ENCODE measurements at places on chromosomes 3 and 15. TPM values are rescaled to one million over a fixed set of nuclear protein-coding genes. Genes with fewer than 3 reads are reported as not detected.

DNA sequence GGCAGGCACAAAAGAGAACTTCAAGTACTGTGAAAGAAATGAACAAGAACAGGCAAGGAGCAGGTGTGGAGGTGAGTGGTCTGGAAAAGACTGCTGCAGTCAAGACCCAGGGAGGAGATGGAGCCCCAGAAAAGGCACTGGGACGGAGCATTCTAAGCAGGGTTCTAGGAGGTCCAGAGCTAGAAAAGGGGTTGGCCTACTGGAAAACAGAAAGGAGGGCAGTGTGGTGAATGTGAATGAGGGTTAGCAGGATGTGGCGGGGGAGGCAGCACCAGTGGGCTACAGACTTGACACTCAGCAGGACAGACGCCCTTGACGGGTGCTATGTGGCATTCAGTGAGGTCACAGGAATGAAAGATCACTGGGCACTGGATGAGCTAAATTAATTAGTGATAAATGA is 75.7 kb downstream of the SENP2 start:
- no peak for DNase-seq

DNA sequence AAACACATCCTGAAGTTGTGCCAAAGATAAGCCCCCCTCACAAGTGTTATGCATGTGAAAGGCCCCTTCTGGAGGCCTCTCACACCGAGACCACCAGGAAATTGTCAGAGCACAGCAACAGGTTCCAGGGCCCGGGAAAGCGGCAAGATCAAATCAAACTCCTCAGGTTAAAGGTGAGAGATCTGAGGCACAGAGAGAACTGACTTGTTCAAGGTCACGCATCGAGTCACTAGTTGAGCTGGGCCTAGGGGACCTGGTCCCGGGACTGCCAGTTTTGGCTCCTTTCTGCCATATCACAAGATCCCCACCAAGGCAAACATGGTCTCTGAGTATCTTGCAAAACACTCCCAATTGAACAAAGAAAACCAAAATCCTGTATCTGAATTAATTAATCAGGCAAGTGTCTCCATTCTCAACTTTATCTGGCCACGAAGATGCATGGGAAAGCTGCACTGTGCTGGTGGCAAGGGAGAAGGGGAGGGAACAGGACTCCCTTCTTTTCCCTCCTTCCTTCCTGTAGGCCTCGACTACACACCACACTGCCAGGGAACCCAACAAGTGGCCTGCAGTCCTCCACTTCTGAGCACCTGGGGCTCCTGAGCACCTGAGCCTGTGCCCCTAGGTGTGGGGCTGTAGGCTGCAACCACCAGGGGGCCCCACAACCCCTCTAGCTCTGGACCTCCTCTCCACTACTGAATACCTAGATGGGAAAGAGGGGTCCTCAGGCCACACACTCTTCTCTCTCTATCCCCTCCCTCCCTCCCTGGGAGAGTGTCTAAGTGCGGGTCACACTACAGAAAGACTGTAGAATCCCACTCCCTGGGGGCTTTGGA is 37.3 kb downstream of the ANP32A start:
- DNase-seq, result peak; percentile 58

The ZNF445 gene
- 16.2 TPM for total RNA-seq

DNA sequence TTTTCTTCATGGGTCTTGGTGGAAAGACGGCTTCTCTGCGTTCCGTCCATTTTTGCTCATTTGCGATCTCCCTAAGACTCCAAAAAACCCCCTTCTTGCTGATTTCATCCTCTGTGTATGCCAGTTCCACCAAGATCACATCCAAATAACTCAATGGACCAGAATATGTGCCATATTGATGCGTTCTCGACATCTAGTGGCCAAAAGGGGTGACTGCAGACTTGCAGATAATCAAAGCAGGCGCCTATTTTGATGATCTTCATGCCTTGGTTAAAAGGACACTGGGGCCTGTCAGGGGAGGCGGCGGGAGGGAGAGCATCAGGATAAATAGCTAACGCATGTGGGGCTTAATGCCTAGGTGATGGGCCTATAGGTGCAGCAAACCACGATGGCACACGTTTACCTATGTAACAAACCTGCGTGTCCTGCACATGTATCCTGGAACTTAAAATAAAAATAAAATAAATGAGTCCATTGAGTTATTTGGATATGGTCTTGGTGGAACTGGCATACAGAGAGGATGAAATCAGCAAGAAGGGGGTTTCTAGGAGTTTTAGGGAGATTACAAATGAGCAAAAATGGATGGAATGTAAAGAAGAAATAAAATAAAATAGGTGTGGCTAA is 104.2 kb upstream of the RAD18 start:
- no peak for DNase-seq

- peak; percentile 77 for DNase-seq
These were observed 868 bp upstream of the TMEM87A start for GRCh38 chr15:42273900-42274701.

The SEMA6D gene
- not detected for total RNA-seq

The CACNA2D2 gene
- 0.73 TPM for total RNA-seq

DNA sequence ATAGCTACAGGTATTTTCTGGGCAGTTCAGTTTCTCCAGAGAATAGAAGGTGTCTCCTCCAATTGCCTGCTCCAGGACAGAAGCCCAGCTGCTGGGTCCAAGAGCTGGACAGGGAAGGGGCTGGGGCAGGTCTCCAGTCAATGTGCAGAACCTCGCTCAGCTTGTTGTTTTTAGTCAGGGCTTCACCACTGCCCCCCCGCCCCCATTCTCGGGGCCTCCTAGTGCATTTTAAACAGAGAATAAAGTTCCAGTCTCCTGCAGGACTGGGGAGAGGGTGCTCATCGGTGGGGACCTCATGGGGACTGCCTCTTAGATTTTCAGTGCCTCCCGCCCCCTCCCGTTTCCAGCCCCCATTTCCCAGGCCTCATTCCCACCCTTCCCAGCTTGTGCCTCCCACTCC is 216.6 kb downstream of the XXYLT1 start:
- DNase-seq, result no peak

The METTL6 gene
- 24.4 TPM for total RNA-seq

GRCh38 chr3:64464955-64465354 is 222.8 kb downstream of the ADAMTS9 start:
- no peak for DNase-seq

The IL1RAP gene
- 11.5 TPM for total RNA-seq

The PLSCR2 gene
- not detected for total RNA-seq

The CPN2 gene
- total RNA-seq, result not detected

DNA sequence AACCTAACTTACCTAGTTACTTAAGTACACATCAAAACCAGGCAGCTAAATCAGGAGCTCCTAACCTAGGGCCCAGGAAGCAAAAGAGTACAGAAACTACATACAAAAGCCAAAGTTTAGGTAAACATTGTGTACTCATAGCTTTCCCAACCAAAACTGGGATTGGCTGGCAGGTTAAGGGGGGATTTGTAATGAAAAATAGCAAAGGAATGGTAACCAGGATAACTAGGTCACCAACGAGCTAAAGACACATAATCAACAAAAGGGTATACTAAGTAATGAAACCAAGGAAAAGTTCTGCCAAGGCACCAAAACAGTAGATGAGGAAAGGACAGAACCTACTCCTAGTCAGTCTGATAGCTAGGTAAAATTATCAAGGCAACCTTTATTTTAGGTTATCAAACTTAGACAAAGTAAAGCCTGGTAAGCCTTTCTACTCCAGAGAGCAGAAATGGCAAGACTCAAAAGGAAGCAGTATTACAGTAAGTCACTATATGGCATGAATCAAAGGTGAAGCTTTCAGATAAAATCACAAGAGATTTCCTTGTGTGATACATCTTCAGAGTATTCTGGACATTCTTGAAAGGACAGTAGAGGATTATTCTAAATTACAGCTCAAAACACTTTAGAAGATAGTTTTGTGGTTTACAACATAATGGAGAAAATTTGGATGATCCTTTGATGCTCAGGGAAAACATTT is 10.2 kb downstream of the TRA2B start:
- no peak for DNase-seq

- DNase-seq, result no peak
These were observed 163.4 kb upstream of the ZNF385D start for GRCh38 chr3:21914451-21914850.

DNA sequence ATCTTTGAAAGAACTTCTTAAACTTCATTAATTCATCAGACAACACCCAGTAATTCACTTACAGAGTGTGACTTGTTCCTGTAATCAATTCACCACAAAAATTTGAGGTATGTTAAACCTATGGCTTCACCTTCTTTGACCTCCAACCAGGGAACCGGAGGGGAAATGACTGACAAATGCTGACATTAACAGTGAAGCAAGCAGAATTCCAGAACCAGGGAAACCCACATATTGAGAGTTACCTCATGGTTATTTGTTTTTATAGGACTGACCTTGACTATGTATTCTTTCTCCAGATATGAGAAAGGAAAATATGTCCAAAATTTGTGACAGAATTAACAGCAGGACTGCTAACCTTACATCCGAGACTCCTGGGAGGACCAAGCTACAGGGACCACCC is 2.7 kb downstream of the P3H2 start:
- DNase-seq, result no peak

The CPLX3 gene
- not detected for total RNA-seq

DNA sequence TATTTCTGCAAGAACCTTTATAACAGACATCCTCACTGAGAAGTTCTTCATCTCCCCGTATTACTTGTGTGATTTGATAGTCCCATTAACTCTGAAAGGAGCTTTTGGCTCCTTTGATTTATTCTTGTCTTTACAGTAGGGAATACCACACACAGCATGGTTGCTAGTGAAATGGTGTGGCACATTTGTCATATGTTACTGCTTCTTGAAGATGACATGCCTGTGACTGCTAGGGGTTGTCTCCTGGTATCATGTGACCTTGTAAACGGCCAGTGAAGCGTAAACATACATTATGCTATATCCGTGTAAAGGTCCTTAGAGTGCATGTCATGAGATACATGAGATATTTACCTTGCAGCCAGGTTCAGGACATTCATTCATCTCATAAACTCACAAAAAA is 197.9 kb downstream of the RYR3 start:
- DNase-seq, result no peak

GRCh38 chr3:20516311-20516710 is 330.3 kb upstream of the SGO1 start:
- DNase-seq, result no peak

DNA sequence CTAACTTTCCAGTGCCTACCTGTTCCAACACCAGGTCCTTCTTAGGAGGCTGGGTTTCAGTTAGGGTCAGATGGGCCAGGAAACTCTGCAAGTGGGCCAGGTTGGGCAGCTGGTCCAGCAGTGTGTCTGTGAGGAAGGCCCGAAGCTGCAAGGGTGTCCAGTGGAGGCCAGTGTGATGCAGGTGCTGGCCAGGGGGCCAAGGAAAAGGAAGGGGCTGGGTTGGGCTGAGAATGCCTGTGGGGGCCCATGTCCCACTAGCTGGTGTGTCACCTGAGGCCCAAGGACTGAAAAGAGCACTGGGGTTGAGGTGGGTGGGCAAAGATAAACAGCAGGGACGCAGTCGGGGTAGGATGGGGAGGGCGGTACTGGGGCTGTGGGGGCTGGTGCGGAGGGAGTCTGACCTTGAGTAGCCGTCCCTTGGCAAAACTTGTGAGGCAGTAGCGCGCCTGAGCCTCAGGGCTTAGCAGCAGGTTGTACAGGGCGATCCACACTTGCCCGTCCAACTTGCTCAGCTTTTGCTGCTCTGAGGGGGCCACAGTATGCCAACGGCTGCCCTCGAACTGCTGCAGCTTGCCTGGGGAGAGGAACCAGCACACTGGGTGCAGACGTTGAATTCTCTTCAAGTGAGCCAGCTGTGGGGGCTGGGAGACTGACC is 1.5 kb upstream of the RASSF1 start:
- no peak for DNase-seq

- DNase-seq, result no peak
These were observed 130.9 kb upstream of the BHLHE40 start for GRCh38 chr3:4848176-4848825.

DNA sequence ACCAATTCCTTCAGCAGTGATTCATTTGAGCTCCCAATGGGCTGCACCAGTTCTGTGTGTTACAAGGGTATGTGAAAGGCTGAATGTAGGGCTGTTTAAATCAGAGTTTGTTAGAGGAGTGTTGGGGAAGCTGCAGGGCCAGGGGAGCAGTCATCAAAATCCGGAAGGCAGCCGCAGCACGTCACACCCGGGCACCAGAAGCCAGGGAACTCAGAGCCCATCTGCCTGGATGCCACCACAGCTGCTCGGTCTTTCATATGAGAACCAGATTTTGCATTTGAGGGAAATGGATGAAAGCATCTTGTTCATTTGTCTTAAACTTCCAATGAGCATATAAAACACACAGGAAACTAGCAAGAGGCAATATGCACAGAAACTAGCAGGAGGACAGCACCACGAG is 24.2 kb upstream of the NEO1 start:
- DNase-seq, result no peak

DNA sequence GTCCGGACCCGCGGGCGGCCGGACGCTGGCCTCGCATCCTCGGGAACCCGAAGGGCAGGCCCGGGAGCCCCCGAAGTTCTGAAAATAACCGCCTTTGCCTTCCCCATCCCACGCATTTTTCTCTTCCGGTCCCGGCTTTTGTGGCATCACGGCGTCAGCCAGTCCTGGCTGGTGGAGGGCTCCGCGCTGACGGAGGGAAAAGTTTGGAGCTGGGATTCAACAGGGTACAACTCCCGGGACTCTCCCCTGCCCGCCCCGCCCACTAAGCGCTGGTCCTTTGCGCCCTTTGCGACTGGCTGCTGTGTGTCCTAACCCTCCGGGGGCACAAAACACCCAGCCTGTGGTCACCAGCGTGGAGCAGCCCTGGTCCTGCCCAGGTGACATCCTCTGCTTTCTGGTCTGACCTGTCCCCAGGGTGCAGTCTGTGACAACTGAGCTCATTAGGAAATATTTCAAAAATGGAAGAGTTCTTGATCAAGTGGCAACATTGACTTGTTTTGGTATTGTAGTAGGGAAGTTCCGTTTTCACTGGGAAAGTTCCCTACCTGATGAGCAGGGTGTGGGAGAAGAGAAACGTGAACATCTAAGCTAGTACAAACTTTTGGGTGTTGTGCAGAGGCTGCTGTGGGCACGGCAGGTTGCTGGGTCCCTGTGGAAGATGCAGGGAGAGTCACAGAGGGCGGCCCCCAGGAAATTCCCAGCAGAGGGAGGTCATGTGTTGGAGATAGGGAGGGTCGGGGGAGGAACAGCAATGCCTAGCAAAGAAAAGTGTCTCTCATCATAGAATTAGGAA is 775 bp downstream of the ARNT2 start:
- DNase-seq, result no peak

DNA sequence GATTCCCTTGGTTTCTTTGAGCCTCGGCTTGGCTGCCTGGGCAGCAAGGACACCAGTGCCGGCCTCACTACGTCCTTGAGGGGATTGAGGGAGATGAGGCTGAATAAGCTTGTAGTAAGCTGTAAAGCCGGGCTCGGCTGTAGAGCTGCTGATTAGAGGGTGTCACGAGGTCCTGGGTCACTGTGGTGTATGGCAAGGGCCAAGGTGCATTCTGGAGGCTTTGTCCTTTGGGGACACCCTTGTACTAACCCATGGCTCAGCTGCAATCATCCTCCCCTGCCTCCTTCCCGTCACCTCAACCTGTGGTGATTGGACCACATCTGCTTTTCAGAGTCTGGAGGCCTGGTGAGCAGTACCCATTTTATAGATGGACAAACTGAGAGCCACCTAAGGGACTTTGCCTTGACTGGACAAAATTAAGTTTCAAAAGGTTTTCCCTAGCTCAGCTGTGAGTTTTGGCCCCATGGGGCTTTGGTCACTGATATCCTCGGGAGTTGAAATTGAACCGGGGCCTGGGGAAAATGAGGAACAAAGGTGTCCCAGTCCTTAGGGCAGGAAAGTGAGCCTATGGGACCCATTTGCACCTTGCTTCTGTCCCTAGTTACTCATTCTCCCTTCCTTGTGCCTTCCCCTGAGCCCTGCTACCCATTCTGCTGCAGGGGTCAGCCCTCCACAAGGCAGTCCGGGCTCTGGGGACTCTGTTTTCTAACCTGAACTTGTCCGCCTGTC is 2.4 kb downstream of the SLC6A6 start:
- no peak for DNase-seq

The PIF1 gene
- 14.6 TPM for total RNA-seq

The TM4SF18 gene
- not detected for total RNA-seq

- no peak for DNase-seq
These were observed 18.3 kb downstream of the PLCD1 start for GRCh38 chr3:38011111-38011510.
